ENCODE measurements at places on chromosomes 6 and 20. TPM values are rescaled to one million over a fixed set of nuclear protein-coding genes. Genes with fewer than 3 reads are reported as not detected.

The MMUT gene
- total RNA-seq, result 13.1 TPM

The ISM1 gene
- total RNA-seq, result 5.3 TPM

The DXO gene
- 14.1 TPM for total RNA-seq

The CRISP3 gene
- not detected for total RNA-seq

The PRICKLE4 gene
- not detected for total RNA-seq

The RIPOR3 gene
- not detected for total RNA-seq

The TSBP1 gene
- total RNA-seq, result not detected

The LY6G6F gene
- not detected for total RNA-seq

- DNase-seq, result no peak
Observed at GRCh38 chr6:45513213-45513618, 135.5 kb upstream of the SUPT3H start.

DNA sequence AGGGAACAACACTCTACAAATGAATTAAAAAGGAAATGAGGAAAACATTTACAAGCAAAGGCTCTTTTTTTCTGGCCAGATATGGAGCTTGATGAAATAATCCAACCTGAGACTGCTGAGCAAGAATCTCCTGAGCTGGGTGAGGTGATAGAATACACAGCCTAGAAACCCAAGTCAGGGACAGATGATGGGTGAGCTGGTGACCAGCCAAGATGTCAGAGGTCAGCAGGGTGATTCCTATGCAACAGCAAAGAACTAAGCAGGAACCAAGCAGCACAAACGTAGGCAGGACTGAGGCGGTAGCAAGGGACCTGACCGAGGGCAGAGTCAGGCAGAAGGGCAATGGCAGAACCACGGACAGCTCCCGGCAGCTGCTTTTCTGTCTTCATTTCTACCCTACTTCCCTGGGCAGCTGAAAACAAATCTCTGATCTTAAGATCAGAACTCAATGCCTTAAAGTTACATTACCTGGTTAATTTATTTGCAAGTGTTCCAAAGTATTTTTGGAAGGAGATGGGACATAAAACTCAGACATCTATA, 75.1 kb downstream of the CDC40 start:
- DNase-seq, result peak; percentile 65

GRCh38 chr20:43583982-43584432, 6.7 kb upstream of the IFT52 start:
- no peak for DNase-seq

GRCh38 chr6:17167327-17167979, 65.6 kb downstream of the STMND1 start:
- DNase-seq, result no peak

GRCh38 chr6:139882977-139883728, 508.7 kb upstream of the CITED2 start:
- DNase-seq, result peak; percentile 29

DNA sequence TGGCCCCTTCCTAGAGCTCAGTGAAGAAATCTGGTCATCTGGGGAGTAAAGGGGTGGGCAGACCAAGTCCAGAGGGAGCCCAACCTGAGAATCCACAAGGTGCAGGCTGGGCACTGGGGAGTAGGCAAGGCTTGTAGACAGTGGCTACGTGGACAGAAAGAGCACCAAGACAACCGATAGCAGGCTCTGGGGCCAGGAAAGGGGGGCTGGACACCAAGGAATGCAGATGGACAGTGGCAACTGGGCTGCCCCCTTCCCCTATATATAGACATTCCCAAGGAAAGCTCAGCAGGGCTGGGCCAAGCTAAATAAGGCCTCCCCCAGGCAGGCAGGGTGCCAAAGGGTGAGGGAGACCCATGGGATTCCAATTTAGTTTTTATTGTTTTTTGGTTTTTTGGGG, 1.5 kb upstream of the TNNC2 start:
- DNase-seq, result no peak

- peak; percentile 81 for DNase-seq
Observed at GRCh38 chr6:151379933-151380847, 11.2 kb downstream of the ZBTB2 start.

GRCh38 chr6:33142501-33143070, 49.7 kb downstream of the COL11A2 start:
- DNase-seq, result no peak

DNA sequence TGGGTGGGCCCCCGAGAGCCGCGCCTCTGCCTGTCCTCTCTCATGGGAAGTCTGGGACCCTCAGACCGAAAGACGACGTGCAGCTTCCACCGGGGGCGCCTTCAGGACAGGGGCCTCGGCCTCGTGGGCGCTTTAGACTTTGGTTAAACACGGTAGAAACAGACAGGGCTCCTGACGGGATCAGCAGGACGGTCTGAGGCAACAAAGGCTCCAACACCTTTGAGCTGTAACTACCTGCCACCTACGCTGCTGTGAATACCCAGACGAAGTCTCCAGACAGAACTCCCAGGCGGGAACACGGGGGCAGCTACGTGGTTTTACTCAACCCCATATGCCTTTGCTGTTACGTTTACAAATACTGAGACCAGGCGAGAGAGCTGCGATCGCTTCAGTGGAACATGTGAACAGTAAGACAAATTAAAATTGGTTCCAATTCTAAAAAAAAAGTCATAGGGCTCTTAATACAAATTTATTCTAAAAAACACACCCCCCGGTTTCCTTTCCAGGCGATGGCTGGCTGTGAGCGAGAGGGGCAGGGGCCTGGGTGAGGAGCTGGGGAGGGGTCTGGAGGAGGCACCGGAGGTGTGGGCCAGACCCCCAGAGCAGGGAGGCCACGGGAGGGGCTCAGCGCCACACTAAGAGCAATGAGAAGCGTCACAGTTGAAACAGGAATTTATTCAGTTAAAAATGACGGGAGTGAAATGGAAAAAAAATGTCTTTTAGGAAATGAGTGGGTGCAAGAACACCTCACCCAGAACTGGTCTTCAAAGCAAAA, 453.2 kb downstream of the QKI start:
- no peak for DNase-seq

DNA sequence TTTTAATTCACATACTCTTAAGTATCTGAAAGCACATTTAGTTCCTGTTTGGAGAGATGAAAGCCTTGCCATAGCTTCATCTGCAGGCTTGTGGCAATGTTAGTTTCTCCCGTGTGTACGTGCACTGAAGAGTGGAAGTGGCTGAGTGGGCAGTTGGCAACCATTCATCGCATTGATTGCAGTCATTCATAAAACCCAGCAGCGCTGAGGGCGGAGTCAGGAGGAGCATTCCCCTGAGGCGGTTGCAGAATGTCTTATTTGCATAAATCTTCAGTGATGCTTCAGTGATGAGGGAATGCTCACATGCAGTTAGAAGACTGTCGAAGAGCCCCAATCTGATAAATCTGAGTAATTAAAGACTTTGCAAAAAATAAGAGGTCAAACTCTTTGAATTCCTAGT, 79.1 kb downstream of the RIMS1 start:
- no peak for DNase-seq

GRCh38 chr20:13468166-13468565, 170.6 kb downstream of the TASP1 start:
- no peak for DNase-seq

DNA sequence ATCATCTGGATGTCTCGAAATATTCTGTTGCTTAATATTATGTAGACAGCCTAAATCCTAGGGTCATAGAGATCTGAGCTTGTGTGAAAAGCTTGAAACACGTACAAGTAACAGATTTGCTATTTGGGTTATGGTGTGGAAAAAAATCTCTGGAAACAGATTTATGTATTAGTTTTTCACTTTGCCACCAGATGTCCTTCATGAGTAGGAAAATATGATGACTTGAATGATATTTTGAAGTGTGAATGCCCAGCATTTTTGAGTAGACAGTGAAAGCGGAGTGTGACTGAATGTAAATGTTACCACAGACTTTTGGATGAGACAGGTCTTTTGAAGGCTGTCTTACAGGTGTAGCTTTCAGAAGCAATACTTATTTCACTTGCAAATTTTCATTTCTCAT, 4.2 kb upstream of the BMP6 start:
- DNase-seq, result no peak

GRCh38 chr6:114581293-114581692, 238.5 kb upstream of the HS3ST5 start:
- no peak for DNase-seq

GRCh38 chr20:63739130-63740069, at the start of gene SLC2A4RG:
TSS of gene SLC2A4RG (plus strand) at chr20:63739776. CDS start at chr20:63739913, 137 bp downstream.
- peak; percentile 93 for DNase-seq

DNA sequence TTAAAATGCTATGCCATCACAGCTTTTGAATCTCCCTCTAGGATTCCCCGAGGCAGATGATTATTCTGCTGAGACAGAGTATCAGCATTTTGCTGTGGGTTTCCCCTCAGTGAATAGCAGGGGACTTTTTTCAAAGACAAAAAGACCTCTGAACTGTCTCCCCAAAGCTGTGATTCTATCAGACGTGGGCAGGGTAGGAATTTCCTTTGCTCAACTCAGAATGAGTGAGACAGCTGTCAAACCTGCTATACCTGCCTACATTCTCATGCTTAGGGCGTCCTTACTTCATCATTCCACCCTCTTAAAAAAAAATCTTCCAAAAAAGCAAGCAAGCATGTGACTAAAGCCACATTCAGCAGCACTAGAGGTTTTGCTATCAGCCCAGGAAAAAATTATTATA, 147.6 kb upstream of the FAM83B start:
- DNase-seq, result no peak

GRCh38 chr6:146560607-146561006, 17.0 kb downstream of the RAB32 start:
- no peak for DNase-seq

GRCh38 chr6:497258-497657, 105.7 kb downstream of the IRF4 start:
- DNase-seq, result peak; percentile 54

- DNase-seq, result no peak
Observed at GRCh38 chr6:159213405-159213804, 44.2 kb downstream of the FNDC1 start.

DNA sequence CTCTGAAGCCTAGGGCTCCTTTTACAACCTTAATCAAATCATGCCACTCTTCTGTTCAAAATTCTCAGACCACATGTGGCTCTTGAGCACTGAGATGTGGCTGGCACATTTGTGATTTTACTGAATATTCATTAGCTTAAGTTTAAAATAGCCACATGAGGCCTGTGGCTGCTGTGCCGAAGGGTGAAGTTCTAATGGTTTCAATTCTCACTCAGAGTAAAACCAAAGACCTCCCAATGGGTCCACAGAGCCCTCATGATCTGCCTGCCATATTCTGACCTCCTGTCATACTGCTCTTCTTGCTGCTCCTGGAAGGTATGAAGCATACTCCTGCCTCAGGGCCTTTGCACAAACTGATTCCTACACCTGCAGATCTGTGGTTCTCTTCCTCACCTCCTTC, 7.8 kb upstream of the CST3 start:
- DNase-seq, result no peak

Data from activated CD4-positive, alpha-beta T cell treated with anti-CD3 and anti-CD28 coated beads, Interleukin-2, amount 10 ng/mL, durations not matched to agents 24 days and 14 days (primary cell).